NCI-H187 (cell line): ENCODE measurements at places on chromosomes 3 and 15.

- DNase-seq, result no peak
Observed at GRCh38 chr3:36596419-36596818, 167.9 kb downstream of the DCLK3 start.

- DNase-seq, result no peak
Observed at GRCh38 chr15:28013480-28013879, 85.6 kb downstream of the OCA2 start.

- DNase-seq, result no peak
Observed at GRCh38 chr3:171959532-171960089, 79.8 kb upstream of the FNDC3B start.

DNA sequence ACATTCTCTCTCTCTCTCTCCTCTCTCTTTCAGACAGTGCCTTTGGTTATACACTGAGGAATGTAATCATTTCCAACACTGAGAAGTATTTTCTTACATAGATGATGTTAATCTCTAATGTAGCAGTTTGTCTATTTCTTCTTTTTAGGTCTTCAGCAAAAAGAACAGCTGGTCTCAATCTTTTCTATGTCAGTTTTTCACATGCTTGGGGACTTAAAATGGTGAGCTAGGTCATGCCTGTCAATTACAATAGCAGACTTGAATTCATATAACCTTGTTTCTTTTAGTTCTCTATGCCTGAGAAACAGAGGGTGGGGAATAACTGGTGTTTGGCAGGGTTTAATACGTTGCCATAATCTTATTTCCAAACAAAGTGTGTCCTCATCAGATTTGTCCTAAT is 786.2 kb downstream of the SQOR start:
- DNase-seq, result no peak

DNA sequence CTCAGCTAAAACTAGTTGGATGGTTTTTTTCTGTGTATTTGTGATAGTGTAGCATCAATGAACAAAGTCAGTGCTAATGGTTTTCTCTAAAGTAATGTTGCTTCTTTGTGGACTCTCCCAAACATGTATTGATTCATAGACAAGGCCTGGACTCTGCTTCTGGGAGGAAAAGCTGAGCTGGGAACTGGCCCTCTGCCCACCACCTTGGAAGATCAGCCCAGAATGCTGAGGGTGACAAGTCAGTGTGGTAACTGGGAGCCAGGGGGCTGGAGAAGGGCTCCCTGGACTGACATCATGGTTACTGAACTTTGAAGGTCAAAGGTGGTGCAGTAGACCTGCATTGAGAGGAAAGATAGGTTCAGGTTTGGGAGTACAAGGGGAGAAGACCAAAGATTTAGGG is 3.0 kb downstream of the ARHGAP31 start:
- no peak for DNase-seq

DNA sequence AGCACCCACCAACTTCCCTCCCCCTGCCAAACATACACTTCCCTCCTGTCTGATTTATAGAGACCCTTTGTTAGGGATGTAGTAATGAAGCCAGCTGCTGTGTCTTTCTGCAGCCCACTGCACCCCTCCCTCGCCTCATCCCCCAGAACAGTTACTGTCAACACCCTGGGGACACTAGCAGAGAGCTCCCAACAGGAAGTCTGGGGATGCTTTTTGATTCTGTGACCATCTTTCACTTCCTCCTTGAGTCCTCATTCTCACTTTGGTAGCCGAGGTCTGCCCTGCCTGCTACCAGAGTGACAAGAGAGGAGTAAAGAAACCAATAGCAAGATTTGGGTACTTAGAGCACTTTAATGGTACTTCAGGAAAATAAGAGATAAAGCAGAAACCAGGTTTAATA is 201.6 kb downstream of the SATB1 start:
- no peak for DNase-seq

DNA sequence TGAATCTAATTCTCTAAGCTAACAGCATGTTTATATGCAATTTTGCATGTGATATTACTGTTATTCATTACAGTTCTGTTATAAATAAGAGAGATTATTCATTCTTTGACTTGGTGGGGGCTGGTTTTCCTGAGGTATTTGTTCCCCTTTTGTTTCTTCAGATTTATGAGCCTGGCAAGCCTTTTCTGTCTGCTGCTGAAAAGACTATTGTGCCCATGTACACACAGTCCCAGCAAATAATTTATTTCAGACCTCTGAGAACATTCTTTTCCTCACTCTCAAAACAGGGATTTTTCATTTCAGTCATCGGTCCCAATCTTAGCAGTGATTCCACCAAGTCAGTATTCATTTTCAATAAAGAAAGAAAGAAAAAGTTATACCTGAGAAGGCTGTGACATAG is 716.8 kb downstream of the NSUN3 start:
- DNase-seq, result no peak

DNA sequence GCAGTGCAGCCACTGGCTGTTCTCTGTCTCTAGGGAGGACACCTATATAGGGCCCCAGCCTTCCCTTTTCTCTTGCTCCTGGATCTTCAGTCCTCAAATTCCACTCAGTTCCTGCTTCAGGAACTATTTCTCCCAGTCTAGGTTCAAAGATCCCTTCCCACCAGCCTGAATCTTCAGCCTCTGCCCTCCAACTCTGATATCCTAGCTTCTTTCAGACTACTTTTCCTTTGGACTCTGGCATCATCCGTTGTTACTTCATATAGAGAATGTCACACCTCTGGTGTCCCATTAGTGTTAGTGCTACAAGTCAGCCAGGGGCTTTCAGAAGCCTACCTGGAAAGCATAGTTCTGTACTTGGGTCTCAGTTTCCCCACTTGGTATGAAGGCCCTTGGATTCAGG is 10.0 kb upstream of the HPS3 start:
- no peak for DNase-seq

DNA sequence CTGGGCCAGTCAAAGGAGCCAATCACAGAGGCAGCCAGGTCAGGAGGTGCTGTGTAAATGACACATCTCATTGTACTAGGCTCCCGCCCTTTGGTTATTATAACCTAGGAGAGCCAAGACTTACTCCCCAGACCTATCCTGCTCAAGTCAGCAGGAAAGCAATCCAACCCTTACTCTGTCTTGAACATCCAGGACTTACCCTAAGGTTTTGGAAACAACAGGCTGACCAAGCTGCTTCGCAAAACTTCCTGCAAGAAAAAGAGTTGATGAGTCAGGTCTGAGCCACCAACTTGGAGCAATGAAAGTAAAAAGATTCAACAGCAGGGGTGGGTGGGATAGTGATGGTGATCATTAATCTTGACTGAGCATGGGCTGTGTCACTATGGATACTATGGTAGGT is 144.4 kb downstream of the MYLK start:
- DNase-seq, result no peak
